Right cardiac atrium (tissue), 5 donors: ENCODE measurements at places on chromosomes 13 and 19. TPM values are rescaled to one million over a fixed set of nuclear protein-coding genes. Genes with fewer than 3 reads are reported as not detected.

ZFP82 gene
- 3.1 TPM for polyA plus RNA-seq

MAST1 gene
- polyA plus RNA-seq: 0.20 TPM

PNPLA6 gene
- polyA plus RNA-seq: 33.5 TPM

GSX1 gene
- not detected for polyA plus RNA-seq

RPS5 gene
- 566 TPM for polyA plus RNA-seq

AMH gene
- polyA plus RNA-seq: 0.36 TPM
